ENCODE measurements at places on chromosomes 16 and 17. TPM values are rescaled to one million over a fixed set of nuclear protein-coding genes. Genes with fewer than 3 reads are reported as not detected.

Gene NAGS
- 0.77 TPM for total RNA-seq

Gene ARHGAP23
- total RNA-seq = 50.0 TPM

Gene TBC1D3G
- total RNA-seq = not detected

Gene TOM1L1
- 39.2 TPM for total RNA-seq

All from A549 treated with DMSO at 1 μM for 4 hours (cell line).